ENCODE measurements at places on chromosomes 11 and 22.

- DNase-seq, result no peak
Measured at GRCh38 chr11:128133501-128133900, 453.9 kb downstream of the ETS1 start.

GRCh38 chr11:46275964-46276641 is 1.4 kb upstream of the CREB3L1 start:
- DNase-seq, result no peak

- no peak for DNase-seq
Measured at GRCh38 chr22:42905217-42905616, 48.1 kb upstream of the ARFGAP3 start.

GRCh38 chr11:103228807-103229206 is 119.6 kb downstream of the DYNC2H1 start:
- no peak for DNase-seq

- no peak for DNase-seq
Measured at GRCh38 chr11:2775626-2776350, 76.0 kb upstream of the KCNQ1OT1 start.

DNA sequence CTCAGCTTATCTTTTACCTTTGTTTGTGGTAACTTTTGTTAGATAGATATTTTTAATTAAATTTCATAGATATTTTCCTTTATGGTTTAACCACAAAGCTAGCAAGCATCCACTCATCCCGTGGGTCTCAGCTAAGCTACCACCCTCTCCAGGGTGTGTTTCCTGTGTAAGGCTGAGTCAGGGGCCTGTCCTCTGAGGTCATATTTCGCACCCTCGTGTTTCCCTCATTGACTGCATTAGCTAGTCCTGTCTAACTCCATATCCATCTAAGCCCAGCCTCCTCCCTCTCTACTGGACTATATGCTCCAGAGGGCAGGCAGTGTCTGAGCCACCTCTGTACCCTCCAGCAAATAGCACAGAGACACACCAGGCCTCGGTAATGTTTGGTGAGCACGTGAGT is 16.7 kb downstream of the XRRA1 start:
- no peak for DNase-seq

- no peak for DNase-seq
Measured at GRCh38 chr11:123374622-123374968, 55.5 kb upstream of the GRAMD1B start.

DNA sequence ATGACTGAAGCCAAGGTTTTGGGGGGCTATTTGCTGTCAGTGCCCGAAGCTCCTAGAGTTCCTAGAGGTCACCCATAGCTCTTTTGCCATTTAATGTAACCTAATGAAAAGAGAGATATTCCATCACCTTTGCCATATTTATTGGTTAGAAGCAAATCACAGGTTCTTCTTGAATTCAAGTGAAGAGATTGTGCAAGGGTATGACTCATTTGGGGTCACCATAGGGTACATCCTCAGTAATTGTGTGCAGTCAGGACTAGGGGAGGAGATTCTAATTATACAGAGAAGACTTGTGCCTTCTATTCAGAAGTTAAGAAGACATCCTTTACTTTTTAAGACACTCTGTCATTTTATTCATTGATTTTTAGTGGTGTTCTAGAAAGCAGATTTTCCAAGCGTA is 6.9 kb upstream of the PRAME start:
- no peak for DNase-seq

DNA sequence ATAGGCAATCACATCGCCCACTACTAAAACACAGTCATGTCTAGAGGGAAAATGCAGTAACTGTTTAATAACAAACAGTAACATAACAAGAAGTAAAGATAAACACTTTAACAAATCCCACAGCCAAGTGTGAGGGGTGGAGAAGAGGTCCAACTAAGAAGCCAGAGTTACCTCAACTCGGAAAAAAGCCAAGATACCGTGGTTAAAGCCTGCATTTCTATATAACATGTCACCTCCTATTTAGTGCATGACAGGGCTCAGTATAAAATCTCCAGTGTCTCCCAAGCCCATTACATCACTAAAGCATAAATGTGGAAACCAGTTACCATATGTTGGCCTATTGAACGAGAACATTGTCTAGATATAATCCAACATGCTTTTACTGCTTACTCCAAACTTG is 281.7 kb downstream of the LRRC4C start:
- DNase-seq, result no peak

DNA sequence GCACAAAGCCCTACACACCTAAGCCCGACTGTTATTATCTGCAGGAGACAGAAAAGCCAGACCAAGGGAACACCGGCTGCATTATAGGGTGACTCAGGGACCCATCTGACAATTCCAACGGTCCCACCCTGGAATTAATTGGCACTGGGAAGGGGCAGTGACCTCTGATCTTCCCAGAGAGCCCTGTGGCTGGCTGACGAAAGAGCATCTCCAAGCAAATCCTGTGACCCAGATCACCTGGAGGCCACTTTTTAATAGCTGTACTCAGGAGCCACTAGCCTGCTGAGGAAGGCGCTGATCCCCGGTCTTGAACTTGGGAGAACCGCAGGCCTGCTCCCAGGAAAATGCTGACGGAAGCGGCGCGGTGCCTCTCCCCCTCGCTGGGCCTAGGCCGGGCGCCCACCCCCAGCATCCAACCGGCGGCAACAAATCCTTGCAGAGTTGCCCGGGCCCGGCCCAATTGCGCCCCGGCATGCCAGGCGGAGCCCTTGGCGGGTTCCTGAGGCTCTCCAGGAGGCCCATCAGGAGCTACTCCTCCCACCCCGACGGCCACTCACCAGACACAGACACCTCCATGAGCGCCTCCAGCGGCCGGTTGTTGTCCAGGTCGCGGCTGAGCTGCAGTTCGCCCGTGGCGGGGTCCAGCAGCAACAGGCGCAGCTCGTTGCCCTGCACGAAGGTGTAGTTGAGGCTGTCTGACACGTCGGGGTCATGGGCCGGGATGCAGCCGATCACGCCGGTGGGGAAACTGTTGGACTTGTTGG is 4.2 kb downstream of the CELSR1 start:
- DNase-seq, result no peak

DNA sequence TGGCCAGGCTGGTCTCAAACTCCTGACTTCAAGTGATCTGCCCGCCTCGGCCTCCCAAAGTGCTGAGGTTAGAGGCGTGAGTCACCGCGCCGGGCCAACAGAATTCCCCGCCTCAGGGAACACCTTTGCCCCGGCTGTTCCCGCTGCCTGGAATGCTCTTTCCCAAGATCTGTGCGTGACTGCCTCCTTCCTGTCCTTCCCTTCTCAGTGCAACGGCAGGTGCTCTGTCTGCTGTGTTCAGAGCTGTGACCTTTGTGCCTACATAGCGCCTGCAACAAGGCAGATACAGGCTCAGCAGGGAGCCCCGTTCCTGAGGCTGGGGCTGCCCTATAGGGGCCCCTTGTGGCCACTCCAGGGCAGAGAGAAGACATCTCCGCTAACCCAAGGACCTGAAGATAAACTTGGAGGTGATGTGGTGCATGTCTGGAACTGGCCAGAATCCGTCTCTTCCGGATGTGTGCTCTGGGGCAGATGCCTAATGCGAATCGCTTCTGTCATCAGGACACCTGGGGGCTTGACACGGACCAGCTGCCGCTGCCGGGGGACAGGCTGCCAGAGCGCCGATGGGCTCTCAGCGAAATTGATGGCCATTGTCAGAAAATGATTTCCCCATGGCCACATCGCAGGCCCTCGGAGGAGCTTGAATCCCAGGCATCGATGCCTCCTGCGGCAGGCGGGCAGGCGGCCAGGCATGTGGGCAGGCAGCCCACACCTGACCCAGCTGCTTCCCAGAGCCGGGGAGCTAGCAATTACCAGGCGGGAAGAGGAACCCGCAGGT is 43.5 kb upstream of the TCF20 start:
- DNase-seq, result peak; percentile 55

DNA sequence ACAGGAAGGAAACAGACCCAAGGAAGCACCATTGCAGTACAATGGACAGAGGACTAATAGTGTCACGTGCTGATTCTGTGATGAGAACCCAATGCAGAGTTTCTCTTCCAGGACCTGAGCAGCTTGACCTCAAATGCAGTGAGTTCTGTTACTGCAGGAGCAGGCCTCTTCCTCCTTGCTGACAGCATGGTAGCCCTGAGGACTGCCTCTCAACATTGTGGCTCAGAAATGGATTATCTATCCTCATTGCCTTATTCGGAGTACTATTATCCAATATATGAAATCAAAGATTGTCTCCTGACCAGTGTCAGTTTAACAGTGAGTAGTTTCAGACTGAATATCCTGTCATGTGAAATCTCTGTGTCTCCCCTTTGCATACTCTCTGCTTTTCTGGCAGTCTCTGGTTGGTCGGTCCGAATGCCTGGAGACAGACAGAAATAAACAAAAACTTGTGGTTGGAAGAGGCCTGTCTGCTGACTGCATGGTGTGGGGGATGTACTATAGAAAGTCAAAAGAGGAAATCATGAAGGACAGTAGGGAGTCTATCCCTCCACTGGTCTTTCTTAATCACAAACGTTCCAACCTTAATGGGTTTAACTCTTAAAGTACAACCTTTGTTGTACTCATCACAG is 6.9 kb upstream of the MS4A14 start:
- no peak for DNase-seq

DNA sequence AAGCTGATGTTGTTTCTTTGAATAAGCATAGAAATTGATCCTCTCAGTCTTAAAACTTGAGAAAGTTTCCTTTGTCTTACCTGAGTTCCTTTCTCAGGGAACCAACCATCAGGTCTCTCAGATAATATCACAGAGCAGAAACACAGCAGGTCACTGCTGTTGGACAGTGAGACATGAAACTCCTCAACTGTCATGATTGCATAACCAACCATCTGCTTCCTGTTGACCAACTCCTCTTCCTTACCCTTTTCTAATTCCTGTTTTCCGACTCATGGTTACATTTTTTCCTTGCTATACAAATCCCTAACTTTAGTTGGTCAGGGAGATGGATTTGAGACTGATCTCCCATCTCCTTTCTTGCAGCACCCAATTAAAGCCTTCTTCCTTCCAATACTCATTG is 845.3 kb downstream of the FAM181B start:
- no peak for DNase-seq

DNA sequence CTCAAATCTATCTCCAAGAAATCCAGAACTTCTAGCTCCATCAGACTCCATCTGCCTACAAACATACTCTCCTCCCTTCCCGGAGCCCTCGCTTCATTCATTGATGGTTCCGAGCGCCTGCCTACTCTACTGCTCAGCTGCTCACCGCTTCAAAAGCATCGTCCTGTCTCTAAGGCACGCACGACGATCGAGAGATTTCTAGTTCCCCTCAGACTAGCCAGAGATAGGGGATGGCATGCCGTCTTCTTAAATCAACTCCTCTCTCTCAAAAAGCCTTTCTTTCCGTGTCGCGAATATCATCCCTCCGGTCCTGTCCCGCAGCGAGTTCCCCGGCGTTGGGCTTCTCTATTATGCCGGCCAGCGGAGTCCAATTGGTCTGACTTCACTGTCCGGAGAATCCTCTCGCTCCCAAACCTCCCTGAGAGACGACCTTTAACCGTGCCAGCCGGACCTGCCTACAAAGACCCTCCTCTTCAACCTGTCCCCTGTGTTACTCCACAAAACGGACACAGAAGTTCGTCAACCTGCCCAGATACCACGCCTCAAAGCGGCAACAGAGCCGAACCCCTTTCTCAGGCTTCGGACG is 592 bp downstream of the EEF1G start:
- peak; percentile 44 for DNase-seq

DNA sequence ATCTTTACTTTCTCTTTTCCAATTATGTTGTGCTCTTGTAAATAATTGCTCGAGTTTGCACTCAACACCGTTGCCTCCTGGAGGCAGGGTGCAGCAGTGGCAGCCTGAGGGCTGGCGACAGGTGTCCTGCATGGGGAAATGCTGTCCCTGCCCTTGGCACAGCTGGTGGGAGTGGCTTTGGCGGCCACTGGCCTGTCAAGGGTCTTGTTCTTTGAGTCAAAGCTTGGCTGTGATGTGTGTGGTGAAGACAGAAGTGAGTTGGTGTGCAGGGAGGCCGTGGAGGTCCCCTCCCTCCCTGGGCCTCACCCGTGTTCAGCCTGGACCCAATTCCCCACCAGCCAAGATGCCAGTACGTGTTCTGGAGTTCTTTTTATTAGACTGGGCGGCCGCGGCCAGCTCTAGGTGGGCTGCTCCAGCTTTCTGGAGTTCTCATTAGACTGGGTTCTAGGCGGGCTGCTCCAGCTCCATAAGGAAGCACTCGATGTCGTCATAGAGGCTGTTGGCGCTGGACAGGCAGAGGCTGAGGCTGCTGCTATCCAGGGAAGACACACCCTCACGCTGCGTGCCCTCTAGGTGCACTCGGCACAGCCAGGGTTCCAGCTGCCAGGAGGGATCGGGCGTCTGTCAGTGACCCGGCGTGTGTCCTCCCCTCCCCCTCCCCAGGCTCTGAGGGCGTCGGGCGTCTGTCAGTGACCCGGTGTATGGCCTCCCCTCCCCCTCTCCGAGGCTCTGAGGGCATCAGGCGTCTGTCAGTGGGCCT is 3.4 kb downstream of the IRF7 start:
- peak; percentile 32 for DNase-seq

GRCh38 chr22:26215736-26216135 is 46.5 kb downstream of the SEZ6L start:
- no peak for DNase-seq

DNA sequence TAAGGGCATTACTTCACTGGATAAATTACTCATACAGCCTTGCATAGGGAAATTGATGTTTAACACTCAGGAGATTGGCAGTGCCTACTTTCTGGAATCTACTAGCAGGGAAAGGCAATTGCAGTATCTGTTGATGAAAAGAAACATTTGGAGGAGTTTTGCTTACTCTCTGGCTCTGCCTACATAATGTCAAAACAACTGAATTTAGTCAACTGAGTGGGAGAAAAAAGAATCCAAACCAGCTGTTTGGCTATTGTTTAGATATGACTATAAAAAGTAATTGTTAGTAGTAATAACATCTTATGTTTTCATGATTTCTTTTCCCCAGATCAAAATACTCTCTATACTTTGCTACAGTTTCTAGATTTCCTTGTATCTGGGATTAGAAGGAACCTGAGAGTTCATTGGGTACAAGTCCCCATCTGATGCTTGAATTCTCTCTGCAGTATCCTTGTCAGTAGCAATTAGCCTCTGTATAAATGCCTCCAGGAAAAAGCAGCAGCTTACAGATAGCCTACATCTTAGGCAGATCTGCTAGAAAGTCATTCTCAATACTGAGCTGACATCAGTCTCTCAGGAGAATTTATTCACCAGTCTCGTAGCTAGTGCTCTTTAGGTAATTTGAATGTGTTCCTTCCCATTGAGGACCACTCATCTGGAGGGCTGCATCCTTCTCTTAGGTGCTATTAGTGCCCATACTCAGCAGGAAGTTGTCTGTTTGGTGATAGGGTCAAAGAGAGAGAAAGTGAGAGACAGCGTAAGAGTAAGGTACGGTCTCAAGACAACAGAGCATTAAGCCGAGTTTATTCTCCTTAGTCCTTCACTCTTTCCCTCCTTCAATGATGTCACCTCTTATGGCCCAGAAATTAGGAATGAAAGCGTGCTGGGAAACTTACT is 185.9 kb upstream of the CCDC90B start:
- no peak for DNase-seq
